T-helper 2 cell treated with Interferon-gamma antibody and Interleukin-4, amounts not matched to agents 100 ng/mL and 5 ng/mL, for 36 hours (primary cell): ENCODE measurements at places on chromosomes 6 and 20. TPM values are rescaled to one million over a fixed set of nuclear protein-coding genes. Genes with fewer than 3 reads are reported as not detected.

MTFR2 gene
- total RNA-seq = 21.9 and 23.4 TPM in 2 replicates

PRRT1 gene
- total RNA-seq = not detected in 2 replicates

GATA5 gene
- total RNA-seq = not detected in 2 replicates

TENT5A gene
- 1.4 and 2.5 TPM in 2 replicates for total RNA-seq

DNAH8 gene
- total RNA-seq = 0.02 and 0.32 TPM in 2 replicates

HLA-DMA gene
- 32.7 and 35.6 TPM in 2 replicates for total RNA-seq

NNAT gene
- total RNA-seq = not detected in 2 replicates

KCNK16 gene
- not detected in 2 replicates for total RNA-seq

OXT gene
- total RNA-seq = not detected in 2 replicates

PABPC1L gene
- 54.7 and 55.7 TPM in 2 replicates for total RNA-seq

PLA2G7 gene
- total RNA-seq = not detected in 2 replicates

ASIP gene
- not detected in 2 replicates for total RNA-seq
